ENCODE measurements at places on chromosomes 3 and 15.

DNA sequence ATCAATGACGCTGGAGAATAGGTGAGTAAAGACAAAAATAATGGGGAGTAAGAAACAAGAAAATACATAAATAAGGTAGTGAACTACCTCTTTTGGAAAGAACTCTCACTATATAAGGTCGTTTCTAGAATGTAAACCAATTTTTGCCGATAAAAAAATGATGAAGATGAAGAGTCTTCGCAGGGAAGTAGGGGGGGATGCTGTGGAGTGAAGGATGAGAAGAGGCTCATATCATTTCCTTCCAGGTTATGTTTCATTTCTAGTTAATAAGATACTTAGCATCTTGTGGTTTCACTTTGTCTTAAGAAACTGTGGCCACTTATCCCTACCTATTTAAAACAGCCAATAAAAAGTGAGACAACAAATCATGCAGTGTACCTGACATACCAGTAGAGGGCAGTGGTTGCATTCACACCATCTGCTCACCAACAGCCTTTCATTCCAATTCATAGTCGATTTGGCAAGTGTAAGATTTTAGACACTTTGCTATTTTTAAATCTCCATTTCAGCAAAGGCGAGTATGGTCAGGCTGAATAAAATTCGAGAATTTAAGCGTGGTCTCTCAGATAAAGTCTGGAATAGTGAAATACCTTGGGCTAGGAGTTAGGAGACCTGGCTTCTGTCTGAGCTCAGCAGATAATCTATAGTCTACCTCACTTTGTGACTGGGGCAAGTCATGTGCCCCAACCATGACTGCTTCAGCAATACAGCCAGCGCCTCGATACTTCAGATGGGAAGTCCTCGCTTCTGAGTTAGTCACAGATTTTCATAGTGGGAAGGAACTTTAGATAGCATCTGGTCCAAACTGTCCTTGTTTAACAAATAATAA lies 28.9 kb upstream of the ICE2 start:
- DNase-seq: peak; percentile 40

DNA sequence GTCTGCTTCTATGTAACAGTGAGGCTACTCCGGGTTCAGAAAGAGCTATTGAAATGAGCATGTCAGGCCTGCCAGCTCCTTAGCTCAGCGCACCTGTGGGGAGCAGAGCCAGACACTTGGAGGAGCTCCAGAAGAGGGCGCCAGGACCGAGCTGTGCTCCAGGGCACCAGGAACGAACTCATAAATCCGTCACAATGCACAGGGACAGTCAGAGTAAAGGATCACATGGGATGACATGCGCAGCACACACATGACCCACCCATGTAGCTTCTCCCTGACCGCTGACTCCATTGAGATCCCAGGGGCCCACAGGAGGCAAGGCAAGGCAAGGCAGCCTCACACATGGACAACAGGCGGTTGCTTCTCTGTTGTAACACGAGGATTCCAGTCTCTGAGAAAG lies 26.0 kb upstream of the GNB5 start:
- DNase-seq: no peak

GRCh38 chr3:65597226-65597951 lies 441.3 kb downstream of the MAGI1 start:
- no peak for DNase-seq

- no peak for DNase-seq
Observed at GRCh38 chr3:129065720-129066073, 5.1 kb downstream of the GP9 start.

DNA sequence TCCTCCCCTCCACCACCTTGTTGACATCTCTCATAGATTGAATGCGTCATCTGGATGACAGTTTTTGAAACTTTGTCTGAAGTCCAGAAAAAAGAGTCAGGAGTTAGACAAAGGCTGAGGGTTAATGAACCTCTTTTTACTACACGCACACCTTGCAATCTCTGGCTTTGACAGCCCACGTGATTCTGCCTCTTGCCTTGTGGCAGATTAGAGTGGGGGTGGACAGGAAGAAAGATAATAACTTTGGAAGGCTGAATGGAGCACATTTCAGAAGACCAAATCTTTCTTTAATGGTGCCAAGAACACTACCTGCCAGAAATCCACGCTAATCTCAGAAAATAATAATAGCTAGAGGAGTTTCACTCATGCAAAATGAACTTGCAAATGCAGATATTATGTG lies 327.9 kb upstream of the TRIM42 start:
- DNase-seq: no peak

DNA sequence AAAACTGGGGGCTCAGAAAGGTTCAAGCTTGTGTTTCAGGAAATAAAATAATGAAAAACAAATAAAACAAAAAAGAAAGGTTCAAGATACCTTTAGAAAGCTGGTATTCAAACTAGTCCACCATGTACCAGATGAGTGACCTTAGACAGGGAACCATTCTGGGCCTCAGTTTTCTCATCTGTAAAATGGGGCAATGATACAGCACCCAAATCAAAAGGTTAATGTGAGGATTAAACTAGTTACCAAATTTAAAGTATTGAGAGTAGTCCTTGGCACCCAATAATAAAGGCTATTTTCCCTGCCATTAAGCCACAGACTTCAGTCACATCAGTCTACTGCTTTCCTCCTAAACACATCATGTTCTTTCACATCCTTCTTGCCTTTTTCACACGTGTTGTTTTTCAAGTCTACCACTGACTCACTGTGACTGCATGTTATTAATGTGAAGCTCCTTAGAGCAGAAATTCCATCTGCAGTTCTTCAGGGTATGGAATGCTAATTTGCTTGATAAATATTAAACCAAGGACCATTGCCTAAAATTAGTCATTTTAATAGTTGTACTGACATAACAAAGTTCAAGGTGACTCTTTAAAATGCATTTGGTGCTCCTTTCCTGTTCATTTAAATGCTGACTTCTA lies 19.9 kb downstream of the TAMM41 start:
- no peak for DNase-seq

GRCh38 chr3:81601707-81602305 lies 159.6 kb downstream of the GBE1 start:
- no peak for DNase-seq

DNA sequence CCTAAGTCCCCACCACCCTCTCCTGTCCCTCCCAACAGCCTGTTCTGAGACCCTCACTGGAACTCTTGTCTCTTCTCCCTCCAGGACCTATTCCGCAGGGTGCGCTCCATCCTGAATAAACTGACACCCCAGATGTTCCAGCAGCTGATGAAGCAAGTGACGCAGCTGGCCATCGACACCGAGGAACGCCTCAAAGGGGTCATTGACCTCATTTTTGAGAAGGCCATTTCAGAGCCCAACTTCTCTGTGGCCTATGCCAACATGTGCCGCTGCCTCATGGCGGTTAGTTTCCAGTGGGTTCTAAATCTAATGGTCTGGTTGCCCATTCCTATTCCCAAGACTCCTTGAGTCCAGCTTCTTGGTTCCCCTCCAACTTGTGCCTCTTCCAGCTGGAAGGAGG lies 9.3 kb downstream of the EIF4G1 start:
- no peak for DNase-seq

DNA sequence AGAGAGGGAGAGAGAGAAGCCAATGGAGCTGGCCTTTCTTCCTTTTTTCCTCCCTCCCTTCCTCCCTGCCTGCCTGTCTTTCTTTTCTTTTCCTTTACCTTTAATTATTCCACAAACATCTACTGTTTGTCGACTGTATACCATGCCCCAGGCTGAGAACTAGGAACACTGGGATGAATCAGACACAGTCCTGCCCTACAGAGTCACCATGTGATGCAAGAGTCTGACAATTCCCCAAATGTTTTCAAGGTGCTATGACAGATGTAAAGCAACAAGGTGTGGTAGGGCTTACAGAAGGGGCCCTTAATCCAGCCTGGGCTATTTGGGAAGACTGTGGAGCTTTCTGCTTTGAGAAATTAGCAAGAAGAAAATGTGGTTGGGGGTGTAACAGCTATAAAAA lies 4.0 kb upstream of the SPSB4 start:
- no peak for DNase-seq

DNA sequence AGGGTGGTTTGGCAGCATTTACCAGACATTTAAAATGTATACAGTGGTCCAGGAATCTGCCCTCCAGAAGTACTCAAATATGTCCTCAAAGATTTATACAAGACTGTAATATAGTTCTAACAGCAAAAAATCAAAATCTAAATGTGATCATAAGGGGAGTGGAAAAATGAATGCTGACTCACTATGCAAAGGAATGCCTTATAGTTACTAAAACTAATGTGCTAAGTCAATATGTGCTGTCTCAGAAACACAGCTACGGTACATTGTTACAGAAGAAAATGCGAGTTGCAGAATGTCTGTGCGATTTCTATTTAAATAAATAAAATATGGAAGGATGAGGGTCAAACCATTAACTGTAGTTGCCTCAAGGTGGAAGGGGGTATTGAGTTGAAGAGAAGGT lies 230.1 kb upstream of the UBE2E1 start:
- no peak for DNase-seq

GRCh38 chr15:46059921-46060594 lies 425.2 kb downstream of the SQOR start:
- DNase-seq: no peak

- no peak for DNase-seq
Observed at GRCh38 chr15:85598718-85599398, 195.9 kb downstream of the KLHL25 start.

Measured in activated CD8-positive, alpha-beta memory T cell treated with anti-CD3 and anti-CD28 coated beads, Interleukin-2, amount 50 U/mL, for 4 hours (primary cell).